Activated CD8-positive, alpha-beta memory T cell treated with anti-CD3 and anti-CD28 coated beads for 48 hours (primary cell): ENCODE measurements at places on chromosomes 11 and 22.

GRCh38 chr11:128490092-128490491 is 97.3 kb downstream of the ETS1 start:
- DNase-seq, result no peak

DNA sequence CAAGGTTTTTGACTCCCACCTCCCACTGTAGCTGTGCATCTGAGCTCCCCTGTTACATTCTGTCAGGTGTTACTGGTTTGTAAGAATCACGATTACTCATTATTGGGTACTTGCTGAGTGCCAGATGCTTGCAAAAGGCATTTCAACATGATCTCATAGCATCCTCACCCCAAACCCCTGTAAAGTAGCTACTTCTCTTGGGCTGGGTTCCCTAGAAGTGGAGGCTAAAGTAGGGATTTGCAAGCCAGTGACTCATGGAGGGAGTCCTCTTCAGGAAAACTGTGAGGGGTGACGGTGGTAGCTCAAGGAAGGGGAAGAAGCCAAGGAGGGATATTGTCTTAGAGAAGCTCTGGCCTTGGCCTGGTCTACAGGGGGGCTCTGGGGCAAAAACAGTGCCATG is 78.6 kb downstream of the TIMP3 start:
- DNase-seq, result no peak

GRCh38 chr22:47600281-47600680 is 837.8 kb downstream of the TBC1D22A start:
- no peak for DNase-seq

GRCh38 chr11:79092791-79093353 is 348.0 kb downstream of the TENM4 start:
- DNase-seq, result no peak

DNA sequence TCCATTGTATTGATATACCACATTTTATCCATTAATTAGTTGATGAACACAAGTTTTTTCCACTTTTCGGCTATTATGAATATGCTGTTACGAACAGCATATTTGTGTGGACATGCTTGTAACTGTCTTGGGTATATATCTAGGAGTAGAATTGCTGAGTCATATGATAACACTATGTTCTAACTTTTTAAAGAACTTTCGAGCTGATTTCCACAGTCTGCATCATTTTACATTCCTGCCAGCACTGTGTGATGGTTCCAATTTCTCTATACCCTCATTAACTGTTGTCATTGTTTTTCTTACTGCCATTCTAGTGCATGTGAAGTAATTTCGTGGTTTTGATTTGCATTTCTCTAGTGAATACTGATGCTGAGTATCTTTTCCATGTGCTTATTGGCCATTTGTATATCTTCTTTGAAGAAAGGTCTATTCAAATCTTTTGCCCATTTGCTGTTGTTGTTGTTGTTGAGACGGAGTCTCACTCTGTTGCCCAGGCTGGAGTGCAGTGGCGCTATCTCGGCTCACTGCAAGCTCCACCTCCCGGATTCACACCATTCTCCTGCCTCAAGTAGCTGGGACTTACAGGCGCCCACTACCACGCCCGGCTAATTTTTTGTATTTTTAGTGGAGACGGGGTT is 7.4 kb upstream of the RCE1 start:
- DNase-seq, result no peak

- no peak for DNase-seq
These were observed 174.6 kb upstream of the TENM4 start for GRCh38 chr11:79615425-79615824.

DNA sequence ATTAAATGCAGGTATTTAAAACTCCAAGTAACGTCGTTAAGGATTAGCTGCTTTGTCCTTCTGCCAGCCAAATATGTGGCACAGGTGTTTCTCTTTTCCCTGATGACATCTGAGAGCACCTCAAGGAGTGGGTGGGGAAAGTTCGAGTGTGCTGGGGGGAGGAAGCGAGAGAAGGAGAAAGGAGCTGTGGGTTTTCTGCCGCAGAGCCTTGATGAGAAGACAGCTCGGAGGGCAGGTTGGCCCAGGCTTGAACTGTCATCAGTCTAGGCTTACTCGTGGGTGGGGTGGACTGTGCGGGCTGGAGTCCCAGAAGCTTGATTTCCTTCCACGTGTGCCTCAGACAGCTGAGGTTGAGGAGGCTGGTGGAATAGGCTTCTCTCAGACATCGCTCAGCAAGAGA is 15.2 kb upstream of the SORL1-AS1 start:
- no peak for DNase-seq

GRCh38 chr11:129316781-129317180 is 58.9 kb upstream of the BARX2 start:
- no peak for DNase-seq

DNA sequence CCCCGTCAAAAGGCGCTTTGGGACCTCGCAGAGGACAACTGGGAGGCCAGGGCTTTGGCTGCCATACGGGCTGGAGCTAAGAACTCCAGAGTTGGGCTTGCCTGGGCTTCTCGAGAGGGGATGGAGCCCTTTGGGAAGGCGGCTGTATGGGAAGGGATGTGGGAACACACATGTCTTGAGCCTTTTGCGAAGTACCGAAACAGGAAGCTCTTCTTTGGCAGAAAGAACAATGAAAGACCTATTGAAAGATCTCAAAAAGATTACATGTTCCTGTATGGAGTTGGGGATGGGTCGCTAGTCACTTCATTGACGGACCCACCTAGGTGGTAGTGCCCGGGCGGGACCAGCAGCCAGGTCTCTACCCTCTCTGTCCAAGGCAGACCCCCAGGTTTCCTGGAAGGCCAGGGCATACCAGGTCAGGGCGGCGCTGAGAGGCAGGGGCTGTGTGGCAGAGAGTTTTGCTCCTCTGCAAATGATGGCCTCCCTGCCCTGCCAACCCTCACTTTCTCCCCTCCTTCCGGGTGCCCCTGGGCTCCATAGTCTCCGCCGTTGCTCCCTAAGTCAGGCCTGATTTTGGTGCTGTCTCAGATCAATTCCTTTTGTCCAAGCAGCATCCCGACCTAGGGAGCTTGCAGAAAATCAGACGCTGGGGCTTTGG is 1.0 kb downstream of the ST14 start:
- no peak for DNase-seq

DNA sequence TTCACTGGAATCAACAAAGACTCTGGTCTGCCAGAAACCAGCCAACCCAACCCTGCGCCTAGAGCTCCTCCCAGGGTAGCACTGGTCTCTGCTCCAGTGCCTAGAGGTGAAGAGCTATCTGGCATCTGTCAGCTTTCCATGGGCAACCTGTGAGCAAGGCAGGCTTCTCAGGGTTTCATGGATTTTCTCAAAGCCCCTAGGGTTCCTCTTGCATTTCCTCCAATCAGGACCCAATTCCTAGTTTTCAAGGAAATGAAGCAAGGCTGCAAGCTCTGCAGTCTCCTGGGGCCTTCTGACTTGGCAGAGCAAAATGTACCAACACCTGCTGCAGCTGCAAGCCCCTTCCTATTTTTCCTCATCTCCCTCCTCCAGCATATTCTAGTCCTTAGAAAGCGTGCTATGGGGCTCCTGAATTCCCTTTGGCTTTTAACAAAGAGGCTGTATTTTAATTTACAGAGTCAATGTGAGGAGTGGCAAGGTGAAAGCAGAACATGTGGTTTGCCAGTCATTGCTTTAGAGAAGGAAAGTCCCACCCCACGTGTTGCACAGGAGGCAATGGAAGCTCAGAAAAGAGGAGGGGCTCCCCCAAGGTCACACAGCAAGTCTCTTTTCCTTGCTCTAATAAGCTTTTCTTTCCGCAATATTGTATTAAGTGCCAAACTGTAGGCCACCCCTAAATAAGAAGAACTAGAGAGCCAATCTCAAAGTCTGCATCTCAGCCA is 33.0 kb upstream of the RIC3 start:
- no peak for DNase-seq

GRCh38 chr22:28297504-28297903 is 378.4 kb upstream of the PITPNB start:
- DNase-seq, result no peak

DNA sequence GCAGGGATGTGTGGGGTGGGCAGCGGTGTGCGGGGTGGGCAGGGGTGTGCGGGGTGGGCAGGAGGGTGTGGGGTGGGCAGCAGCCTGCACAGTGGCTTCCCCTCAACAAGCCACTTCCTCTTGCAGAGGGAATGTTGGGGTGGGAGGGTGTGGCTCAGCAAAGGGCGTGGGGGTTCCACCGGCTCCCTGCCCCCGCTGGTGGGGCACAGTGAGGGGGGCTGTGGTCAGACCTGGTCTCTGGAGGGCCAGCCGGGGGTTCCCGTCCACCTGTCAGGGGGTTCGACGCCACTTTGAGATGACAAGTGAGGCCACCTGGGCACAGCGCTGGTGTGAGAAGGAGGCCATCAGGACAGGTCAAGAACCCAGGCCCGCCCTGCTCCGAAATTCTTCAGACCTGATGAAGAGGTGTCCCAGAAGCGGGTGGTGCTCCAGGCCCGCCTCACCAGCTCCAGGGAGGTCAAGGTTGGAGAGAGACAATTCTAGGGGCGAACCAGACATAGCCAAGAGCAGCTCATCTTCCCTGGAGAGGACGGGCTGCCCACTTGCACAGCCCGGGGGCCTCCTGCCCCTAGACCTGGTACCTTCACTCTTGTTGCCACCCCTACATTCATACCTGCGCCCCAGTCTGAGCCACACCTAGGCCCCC is 1.3 kb downstream of the C11orf21 start:
- DNase-seq, result no peak

DNA sequence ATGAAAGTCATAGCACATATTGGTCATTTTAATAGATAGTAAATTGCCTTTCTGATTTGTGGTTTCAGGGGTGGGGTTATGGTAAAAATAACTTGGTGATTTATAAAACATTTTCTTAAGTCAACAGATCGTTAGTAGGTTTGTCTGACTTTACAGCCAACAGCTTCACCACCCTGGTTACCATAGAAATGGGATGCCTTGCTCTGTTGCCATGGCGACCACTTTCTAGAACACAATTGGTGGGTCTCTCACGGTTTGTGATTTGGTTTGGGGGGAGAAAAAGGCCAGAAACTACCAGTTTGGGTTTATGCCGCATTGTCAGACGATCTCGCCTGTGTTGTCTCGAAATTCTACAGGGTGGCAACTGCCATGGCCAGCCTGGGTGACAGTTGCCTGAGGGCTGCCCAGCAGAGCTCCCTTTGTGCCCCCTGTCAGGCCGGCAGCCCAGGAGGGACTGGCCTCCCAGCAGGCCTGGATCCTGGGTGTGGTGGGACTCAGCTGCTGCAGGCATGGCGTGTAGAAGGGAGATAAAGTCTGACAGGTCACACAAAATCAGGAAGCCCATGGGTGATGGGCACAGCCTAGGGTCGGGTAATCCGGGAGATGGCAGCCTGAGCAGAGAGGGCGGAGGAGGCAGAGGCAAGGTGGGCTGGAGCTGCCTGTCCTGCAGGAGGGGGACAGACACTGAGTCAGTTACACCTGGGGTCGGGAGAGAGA is 30.9 kb downstream of the KCNC1 start:
- no peak for DNase-seq

- DNase-seq, result no peak
These were observed 122.5 kb downstream of the SERGEF start for GRCh38 chr11:17890325-17890724.

DNA sequence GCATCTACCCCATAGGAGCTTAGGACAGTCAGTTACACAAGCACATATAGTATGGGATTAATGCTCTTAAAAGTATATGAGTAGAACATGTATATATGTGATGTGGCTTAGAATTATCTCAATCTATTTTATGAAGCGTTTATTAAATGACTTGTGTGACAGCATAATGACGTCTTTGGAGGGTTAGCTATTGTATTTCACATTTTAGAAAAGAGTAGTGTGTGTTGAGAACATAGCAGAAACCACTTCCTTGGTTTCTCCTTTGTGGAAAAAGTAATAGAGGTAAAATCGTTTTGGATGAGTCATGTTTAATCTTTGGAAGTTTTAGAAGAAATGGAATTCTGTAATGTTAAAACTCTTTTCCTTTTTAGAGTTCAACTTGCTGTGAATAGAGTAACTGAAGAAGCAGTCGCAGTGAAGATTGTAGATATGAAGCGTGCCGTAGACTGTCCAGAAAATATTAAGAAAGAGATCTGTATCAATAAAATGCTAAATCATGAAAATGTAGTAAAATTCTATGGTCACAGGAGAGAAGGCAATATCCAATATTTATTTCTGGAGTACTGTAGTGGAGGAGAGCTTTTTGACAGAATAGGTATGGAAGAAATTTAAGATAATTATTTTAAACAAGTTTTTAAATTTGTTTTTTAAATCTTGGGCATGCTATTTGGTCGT is 2.4 kb downstream of the CHEK1 start:
- no peak for DNase-seq

GRCh38 chr11:129595038-129595962 is 219.7 kb downstream of the BARX2 start:
- no peak for DNase-seq

DNA sequence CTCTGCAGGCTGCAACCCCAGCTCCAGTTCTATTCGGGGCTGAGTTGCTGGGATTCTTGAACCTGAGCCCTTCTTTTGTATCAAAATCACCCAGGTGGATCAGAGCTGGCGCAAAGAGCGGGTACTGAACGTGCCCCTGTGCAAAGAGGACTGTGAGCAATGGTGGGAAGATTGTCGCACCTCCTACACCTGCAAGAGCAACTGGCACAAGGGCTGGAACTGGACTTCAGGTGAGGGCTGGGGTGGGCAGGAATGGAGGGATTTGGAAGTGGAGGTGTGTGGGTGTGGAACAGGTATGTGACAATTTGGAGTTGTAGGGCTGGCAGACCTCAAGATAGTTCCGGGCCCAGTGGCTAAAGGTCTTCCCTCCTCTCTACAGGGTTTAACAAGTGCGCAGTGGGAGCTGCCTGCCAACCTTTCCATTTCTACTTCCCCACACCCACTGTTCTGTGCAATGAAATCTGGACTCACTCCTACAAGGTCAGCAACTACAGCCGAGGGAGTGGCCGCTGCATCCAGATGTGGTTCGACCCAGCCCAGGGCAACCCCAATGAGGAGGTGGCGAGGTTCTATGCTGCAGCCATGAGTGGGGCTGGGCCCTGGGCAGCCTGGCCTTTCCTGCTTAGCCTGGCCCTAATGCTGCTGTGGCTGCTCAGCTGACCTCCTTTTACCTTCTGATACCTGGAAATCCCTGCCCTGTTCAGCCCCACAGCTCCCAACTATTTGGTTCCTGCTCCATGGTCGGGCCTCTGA is 3.8 kb downstream of the FOLR1 start:
- no peak for DNase-seq

DNA sequence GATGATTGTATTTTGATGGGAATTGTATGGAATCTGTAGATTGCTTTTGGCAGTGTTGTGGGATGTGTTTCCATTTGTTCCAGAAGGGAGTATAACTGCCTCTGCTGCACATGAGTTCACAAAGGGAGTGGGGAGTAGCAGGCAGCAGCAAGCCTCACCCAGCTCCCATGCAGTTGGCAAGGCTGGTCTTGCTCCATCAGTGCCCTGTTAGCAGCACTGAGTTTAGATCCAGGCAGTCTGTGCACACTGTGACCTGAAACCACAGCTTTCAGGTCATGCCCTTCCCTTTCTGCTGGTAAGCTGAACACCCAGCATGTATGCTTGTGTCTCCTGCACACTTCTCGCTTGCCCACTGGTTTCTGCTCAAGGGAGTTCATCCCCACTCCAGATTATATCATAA is 3.7 kb upstream of the NUCB2 start:
- no peak for DNase-seq

DNA sequence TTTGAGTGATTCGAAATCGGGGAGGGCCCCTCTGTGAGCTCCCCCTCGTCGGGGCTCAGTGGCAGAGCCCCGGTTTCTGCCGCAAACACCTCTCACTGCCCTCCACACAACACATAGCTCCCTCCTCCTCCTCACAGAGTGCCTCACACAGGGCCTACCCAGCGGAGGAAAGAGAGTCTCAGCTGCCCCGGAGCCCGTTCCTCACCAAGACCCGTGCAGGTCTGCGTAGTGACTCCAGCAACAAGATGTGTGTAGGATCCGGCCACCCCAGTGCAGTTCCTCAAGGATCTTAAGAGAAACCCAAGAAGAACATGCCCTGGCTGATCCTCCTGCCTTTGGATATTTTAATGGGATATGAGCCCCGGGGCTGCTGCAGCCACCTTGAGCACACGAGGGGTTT is 238.4 kb downstream of the BRD1 start:
- DNase-seq, result no peak
